ENCODE measurements at places on chromosomes 11 and 22. TPM values are rescaled to one million over a fixed set of nuclear protein-coding genes. Genes with fewer than 3 reads are reported as not detected.

Gene GGTLC2
- polyA plus RNA-seq, result not detected

Gene NAV2
- 0.68 TPM for polyA plus RNA-seq

DNA sequence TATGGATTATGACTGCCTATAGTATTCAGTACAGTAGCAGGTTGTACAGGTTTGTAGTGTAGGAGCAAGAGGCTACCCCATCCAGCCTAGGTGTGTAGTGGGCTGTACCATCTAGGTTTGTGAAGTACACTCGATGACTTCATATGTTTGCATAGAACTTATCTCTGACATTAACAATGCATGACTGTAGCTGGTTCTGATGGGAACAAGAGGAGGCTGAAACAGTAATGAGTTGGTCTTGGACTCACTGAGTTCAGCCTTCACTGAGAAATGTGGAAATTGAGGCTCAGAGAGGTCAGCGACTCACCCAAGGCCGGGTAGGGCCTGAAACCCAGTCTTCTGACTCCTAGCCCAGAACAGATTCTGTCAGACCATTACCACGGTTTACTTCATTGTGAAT lies 13.0 kb downstream of the MYO7A start:
- no peak for DNase-seq

- no peak for DNase-seq
These were observed 727.4 kb downstream of the DLG2 start for GRCh38 chr11:84899740-84900139.
